ENCODE measurements at places on chromosomes 11 and 22.
A peak's percentile ranks its signal among the peaks of the same experiment; 100 is the strongest.

DNA sequence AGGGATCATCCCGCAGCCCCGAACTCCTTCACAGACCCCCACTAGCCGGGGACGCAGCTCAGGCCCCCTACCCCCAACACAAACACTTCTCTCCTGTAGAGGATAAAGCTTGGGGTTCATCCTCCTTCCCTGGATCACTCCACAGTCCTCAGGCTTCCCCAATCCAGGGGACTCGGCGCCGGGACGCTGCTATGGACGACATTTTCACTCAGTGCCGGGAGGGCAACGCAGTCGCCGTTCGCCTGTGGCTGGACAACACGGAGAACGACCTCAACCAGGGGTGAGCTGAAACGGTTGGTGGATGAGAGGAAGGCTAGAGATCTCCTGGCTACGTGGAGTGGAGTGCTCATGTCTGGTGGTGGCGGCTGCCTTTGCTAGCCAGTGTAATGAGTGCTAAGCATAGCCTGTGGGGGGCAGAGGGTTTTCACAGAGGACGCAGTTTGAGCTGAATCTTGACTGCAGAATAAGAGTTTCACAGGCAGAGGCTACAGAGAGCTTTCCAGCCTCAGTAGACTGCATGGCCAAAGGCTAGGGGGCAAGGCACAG is 580 bp downstream of the ILK start:
- peak; percentile 31 for DNase-seq

- DNase-seq, result no peak
These were observed 9.6 kb downstream of the P2RY2 start for GRCh38 chr11:73227571-73228211.

- no peak for DNase-seq
These were observed at the start of gene OR51E2 for GRCh38 chr11:4697585-4697984. Gene OR51E2 (minus strand): TSS chr11:4697853. CDS start chr11:4682711, 15,142 bp downstream.

DNA sequence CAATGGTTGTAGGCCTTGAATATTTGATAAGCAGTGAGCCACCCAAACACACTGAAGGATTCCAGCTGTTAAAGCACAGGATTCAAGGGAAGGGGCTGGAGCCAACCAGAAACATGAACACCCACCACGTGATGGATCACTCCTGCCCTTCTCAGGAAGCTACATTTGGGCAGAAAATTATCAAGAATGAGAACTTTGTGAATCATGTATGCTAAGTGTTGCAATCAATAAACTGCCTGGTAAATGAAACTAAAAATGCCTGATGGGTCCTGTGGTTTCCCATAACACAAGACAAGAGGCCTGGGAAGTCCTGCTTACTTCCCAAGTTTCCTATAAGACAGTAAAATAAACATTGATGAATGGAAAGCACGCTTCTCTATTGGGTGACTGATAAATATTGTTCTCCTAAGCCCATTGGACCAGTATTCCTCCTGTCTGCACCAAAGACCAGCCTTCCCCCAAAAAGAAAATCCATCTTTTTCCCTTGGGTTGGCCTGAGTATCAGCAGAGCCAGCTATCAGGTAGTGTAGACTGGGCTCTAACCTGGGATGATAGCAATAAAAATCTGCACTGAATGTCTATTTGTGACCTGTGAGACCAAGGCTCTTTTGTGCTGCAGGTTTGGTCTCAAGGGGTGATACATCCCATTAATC is 98.4 kb downstream of the CCDC83 start:
- no peak for DNase-seq

DNA sequence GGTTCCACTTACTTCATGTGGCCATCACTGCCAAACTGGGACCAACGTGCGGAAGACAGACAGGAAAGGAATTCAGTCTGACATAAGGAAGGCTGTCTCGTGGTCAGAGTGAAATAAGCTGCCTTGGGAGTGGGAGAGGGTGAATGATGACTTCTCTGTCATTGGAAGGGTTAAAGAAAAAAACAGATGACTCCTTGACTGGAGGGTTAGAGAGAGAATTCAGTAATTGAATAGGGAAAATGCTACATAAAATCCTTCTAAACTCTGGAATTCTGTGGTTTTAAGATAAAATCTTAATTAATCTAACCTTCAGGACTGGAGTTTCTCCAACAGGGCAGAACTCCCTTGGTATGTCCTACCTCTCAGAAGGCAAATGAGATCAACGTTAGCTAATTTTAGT is 33.8 kb downstream of the RAB30 start:
- no peak for DNase-seq

DNA sequence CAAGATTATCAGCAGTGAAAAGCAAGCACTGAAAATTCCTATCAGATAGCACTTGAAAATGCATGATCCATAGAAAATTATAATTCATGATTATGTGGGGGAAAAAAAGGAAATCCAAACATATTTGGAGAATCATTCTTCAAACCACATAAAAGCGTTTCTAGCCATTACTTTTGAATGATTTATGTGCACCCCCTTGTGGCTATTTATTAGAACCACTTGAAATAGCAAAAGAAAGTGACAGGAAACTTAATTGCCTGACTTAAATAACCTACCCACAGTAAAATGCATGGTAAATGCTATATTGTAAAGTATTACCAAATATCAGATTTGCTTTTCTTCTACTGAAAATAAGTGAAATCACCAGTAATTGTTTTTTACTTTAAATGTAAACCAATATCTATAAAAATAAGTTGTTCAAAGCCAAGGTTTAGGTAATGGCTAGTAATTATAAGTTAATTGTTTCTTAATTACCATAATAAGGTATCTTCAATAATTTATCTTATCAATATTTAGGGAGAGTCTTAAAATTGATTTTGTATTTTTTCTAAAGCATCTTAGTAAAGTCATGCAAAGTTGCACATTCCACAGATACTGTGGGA is 168.5 kb downstream of the ARHGAP42 start:
- DNase-seq, result no peak

DNA sequence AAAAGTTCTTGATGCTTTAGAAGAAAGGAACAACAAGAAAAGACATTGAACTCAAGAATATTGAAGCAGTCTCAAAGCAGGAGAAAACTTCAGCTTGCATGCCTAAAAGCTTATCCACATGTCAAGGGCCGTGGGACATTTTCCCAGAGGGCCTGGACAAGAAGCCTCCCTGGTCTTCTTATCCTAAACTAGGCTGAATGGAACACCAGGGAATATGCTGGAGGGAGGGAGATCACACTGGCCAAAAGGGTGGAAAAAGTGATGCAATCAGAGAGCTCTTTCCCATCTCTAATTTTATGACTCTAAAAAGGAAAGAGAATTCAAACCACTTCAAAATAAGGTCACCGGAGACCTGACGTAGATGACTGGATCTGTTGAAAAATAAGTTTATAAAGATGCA is 107.2 kb downstream of the MPPED2 start:
- no peak for DNase-seq

DNA sequence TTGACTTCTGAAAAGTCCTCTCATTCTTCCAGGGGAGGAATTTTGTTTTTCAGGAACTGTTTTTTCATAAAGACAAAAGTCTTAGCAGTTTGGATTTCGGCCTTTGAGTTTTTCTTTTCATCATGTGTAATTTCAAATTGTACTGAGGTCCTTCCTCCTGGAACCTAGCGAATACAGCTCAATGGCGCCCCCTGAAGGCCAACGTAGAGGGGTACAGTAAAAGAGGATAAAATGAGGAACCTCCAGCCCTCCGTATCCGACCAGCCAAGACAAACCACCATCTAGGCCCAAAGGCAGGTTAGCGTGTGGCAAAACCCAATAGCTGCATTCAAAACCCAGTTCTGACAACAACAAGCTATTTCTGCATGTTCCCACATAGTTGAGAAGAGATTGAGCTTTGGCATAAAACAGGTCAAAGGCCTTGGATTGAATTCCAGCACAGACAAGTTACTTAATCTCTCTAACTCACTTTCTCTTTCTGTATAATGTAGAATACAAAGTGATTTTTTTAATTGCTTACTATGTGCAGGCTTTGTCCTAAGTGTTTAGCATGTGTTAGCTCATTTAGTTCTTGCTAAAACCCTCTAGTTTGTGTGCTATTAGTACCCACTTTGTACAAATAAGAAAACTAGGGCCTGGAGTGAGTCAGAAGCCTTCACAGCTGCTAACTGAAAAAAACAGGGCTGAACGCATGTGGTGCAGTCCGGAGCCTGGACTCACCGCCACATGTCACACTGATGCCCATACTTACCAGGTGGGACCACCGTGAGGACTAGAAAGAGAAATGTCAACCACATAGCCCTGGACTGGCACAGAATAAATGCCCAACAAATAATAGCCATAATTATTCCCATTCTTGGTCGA is 43.2 kb upstream of the ETS1 start:
- DNase-seq, result peak; percentile 77

DNA sequence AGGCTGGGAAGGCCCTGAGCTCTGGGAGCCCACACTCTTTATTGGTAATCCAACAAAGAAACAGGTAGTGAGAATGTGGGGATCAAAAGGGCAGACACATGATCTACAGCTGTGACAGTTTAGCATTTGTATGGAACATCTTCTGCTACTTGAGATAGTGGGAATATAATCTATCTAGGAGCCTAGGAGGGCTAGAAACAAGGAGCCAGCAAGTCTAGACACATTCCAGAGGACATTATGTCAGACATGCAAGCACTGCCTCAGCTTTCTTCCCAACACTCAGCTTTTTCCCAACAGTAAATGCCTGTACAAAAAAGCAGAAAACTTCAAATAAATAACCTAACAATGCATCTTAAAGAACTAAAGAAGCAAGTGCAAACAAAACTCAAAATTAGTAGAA is 1150.6 kb upstream of the RAG2 start:
- no peak for DNase-seq

- DNase-seq, result peak; percentile 5
These were observed 9.4 kb downstream of the MOB2 start for GRCh38 chr11:1476940-1477736.

DNA sequence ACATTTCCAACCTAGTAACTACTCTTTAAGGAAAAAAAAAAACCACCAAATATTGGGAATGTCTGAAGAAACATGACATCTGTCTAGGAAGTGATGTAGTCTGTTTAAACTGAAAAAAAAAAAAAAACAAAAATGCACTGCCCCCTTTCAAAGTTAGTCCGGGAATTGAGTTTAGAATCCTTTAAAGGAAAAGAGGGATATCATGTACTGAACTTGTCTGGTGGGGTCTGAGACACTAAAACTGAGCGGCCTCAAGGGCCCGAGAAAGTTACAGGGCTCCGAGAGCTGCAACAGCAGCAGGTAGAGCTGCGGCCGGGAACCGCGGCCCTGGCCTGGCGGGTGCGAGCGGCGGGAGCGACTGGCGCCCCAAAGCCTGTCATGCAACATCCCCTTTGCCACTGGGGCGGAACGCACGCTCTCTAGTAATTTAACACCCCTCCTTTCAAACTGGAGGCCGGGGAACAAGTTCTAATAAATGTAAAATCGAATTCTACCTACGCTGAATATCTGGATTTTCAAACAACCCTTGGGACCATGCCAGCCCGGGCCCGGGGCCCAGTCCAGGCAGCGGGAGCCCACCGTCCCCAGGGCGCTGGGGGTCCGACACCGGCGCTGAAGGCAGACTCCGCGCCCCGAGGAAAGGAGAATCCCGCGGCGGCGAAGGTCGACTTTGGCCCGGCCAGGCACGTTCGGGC is 736 bp downstream of the RDX start:
- DNase-seq, result peak; percentile 27

DNA sequence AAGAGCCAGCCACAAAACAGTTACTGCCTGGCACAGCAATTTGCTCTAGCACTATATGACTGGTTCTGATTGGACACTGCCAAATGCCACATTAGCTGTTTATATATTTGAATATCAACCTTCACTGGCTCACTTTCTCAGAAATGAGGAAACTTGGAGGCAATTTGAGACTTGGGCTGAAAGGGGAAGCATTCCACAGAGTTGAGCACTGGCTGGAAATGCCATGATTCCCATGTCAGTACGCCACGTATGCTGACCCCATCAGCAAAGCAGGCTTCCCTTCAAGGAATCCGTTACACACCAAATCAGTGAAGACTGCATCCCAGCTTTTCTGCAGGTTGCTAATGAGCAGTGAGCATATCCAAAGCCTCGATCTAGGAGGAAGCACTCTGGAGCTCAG is 34.7 kb downstream of the GALNT18 start:
- no peak for DNase-seq

- no peak for DNase-seq
These were observed 33.5 kb upstream of the CSNK1E start for GRCh38 chr22:38350444-38351359.

- DNase-seq, result no peak
These were observed 33.5 kb downstream of the GDPD4 start for GRCh38 chr11:77267962-77268361.

GRCh38 chr22:20267441-20268278 is 458 bp downstream of the RTN4R start:
- no peak for DNase-seq

GRCh38 chr11:69170704-69171103 is 15.0 kb downstream of the SMIM38 start:
- no peak for DNase-seq

Measured in T-helper 17 cell (primary cell).